ENCODE measurements at places on chromosomes 13 and 19.

DNA sequence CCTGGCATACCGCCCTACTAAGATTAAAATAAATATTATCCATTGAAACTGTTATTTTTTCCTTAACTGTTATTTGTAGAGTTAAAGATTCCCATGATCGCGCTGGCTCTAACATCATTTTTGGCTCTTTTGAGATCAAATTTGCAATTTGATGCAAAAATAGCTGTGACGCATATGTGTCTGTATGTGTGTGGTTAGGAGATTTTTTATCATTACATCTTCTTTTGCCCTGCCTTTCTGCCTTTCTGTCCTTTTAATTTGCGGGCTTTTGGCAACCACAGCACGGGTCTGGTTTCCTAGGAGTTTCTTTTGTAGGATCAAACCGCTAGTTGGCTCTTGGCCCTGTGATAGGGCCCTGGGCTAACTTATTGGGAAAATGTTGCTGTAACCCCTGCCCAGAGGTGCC lies 37.3 kb upstream of the ALOX5AP start:
- peak; percentile 81 for DNase-seq

DNA sequence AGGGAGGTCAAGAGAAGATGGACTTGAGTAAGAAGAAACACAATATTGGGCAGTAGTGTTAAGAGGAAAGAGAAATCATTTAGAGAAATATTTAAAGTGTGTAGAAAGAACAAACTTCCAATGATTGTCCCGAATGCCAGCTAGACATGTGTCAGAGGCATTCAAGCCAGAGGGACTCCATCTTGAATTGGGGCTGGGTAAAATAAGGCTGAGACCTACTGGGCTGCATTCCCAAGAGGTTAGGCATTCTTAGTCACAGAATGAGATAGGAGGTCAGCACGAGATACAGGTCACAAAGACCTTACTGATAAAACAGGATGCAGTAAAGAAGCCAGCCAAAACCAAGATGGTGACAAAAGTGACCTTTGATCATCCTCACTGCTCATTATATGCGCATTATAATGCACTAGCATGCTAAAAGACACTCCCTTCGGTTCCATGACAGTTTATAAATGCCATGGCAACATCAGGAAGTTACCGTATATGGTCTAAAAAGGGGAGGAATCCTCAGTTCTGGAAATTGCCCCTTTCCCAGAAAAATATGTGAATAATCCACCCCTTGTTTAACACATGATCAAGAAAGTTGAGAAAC lies 127.0 kb upstream of the IPO5 start:
- no peak for DNase-seq

GRCh38 chr19:58319241-58319640 lies 7.6 kb upstream of the ZSCAN22 start:
- DNase-seq = no peak

- no peak for DNase-seq
These were observed 5.0 kb upstream of the LINGO3 start for GRCh38 chr19:2312820-2313501.

DNA sequence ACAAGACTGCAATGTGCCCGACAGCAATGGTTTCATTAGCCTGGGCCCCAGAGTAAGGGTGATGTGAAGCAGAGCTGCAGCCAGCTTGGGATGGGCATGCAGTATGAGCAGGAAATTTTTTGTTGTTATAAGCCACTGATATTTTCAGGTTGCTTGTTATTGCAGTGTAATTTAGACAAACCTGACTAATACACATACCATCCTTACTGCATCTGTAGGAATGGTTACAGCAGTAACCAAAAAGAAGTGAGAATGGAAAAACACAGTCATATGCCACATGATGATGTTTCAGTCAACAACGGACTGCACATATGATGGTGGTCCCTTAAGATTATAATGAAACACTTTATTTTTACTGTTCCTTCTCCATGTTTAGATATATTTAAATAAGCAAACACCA lies 8.6 kb upstream of the POMP start:
- DNase-seq = peak; percentile 36

DNA sequence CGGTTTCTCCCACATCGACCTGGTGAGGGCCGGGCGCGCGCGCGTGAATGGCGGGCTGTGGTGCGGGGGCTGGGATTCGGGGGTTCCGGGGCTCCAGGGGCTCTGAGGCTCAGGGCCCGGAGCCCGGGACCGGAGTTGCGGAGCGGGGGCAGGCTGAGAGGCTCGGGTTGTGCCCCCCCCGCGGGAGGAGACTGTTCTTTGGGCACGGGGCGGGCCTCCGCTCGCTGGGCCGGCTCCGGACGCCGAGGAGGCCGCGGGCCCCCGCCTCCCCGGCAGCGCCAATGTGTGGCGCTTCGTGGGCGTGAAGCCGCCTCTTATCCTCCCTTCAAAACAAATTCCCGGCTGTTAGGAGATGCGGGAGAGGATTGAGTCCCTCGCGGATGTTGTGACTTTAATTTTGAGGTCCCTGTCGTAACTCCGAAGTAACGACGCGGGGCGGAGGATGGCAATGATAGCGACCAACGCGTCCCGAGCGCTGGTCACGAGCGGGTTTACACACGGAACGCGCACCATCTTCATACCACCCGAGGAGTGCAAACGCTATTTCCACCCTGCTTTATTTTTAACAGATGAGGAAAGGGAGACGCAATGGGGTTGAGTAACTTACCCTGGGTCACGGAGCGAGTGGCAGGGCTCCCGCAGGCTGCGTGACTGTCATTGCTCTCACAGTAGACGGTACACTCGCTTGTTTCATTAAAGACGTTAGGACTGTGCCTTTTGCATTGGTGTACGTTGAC lies 536 bp downstream of the UBA2 start:
- DNase-seq = no peak

GRCh38 chr13:66077132-66077689 lies 1152.9 kb downstream of the PCDH9 start:
- DNase-seq = no peak

GRCh38 chr19:20038358-20039202 lies 725 bp downstream of the ZNF682 start:
- DNase-seq = no peak
